ENCODE measurements at places on chromosomes 16 and 17. TPM values are rescaled to one million over a fixed set of nuclear protein-coding genes. Genes with fewer than 3 reads are reported as not detected.

Gene RPGRIP1L
- 0.54 TPM for polyA plus RNA-seq

Gene HOXB4
- 2.2 TPM for polyA plus RNA-seq

Gene ATP1B2
- polyA plus RNA-seq: not detected

Gene BAHCC1
- 2.2 TPM for polyA plus RNA-seq

Gene DNAI2
- not detected for polyA plus RNA-seq

Gene TPSB2
- 58.7 TPM for polyA plus RNA-seq

Gene MMP15
- polyA plus RNA-seq: 47.2 TPM

Gene KCTD19
- polyA plus RNA-seq: not detected

Gene MARCHF10
- not detected for polyA plus RNA-seq

Gene ERCC4
- 2.1 TPM for polyA plus RNA-seq

Gene UBALD1
- polyA plus RNA-seq: 27.8 TPM

Gene OR4D1
- not detected for polyA plus RNA-seq

Gene RTN4RL1
- not detected for polyA plus RNA-seq

Gene RAB11FIP4
- polyA plus RNA-seq: 15.4 TPM

Gene ADGRG3
- polyA plus RNA-seq: 1.3 TPM

Gene KRTAP9-4
- polyA plus RNA-seq: not detected

Gene ERN2
- 5.4 TPM for polyA plus RNA-seq

Gene RNPS1
- 91.7 TPM for polyA plus RNA-seq
